ENCODE measurements at places on chromosomes 6 and 20. TPM values are rescaled to one million over a fixed set of nuclear protein-coding genes. Genes with fewer than 3 reads are reported as not detected.

Gene TRAPPC3L
- 0.06 TPM for total RNA-seq

Gene EFCAB8
- total RNA-seq: not detected

Gene FKBP1C
- not detected for total RNA-seq

Gene UBE2C
- total RNA-seq: 22.7 TPM

Gene EPPIN
- total RNA-seq: not detected

Gene TBXT
- not detected for total RNA-seq

Gene KCNQ2
- 5.2 TPM for total RNA-seq

Gene PGBD1
- total RNA-seq: 6.4 TPM

Gene PTCHD4
- 2.1 TPM for total RNA-seq

Gene ME1
- 2.3 TPM for total RNA-seq

Gene KCNG1
- total RNA-seq: 5.8 TPM
